ENCODE measurements at places on chromosomes 1 and 21.

GRCh38 chr1:24939675-24940193 is 9.7 kb upstream of the RUNX3 start:
- DNase-seq, result no peak

- no peak for DNase-seq
Measured at GRCh38 chr1:1284221-1285101, 4.2 kb downstream of the SCNN1D start.

GRCh38 chr1:52659356-52659755 is 26.4 kb downstream of the SHISAL2A start:
- no peak for DNase-seq

- peak; percentile 89 for DNase-seq
Measured at GRCh38 chr1:22451702-22452480, at the start of gene ZBTB40. ZBTB40 (plus strand) TSS chr1:22451851; CDS start chr1:22489949, 38,098 bp downstream.

DNA sequence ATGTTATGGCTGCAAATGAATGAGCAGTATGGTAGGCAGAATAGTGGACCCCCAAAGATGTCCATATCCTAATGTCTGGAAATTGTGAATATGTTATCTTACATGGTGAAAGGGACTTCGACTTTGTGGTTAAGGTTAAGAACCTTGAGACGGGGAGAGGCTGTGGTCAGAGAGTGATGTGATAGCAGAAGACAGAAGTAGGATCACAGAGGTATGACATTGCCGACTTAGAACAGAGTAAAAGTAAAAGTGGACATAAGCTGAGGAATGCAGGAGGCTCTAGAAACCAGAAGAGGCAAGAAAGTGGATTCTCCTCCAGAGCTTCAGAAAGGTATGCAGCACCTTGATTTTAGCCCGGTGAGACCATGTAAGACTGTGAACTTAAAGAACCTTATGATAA is 74.6 kb downstream of the CTH start:
- no peak for DNase-seq

- DNase-seq, result no peak
Measured at GRCh38 chr1:66624412-66625060, 90.6 kb downstream of the SGIP1 start.

GRCh38 chr1:100511058-100511457 is 26.9 kb upstream of the GPR88 start:
- no peak for DNase-seq

- DNase-seq, result no peak
Measured at GRCh38 chr1:81547261-81547911, 253.3 kb upstream of the ADGRL2 start.

- DNase-seq, result no peak
Measured at GRCh38 chr21:15472108-15473040, 257.4 kb upstream of the USP25 start.

- DNase-seq, result no peak
Measured at GRCh38 chr1:30169269-30169668, 554.1 kb downstream of the MATN1 start.

DNA sequence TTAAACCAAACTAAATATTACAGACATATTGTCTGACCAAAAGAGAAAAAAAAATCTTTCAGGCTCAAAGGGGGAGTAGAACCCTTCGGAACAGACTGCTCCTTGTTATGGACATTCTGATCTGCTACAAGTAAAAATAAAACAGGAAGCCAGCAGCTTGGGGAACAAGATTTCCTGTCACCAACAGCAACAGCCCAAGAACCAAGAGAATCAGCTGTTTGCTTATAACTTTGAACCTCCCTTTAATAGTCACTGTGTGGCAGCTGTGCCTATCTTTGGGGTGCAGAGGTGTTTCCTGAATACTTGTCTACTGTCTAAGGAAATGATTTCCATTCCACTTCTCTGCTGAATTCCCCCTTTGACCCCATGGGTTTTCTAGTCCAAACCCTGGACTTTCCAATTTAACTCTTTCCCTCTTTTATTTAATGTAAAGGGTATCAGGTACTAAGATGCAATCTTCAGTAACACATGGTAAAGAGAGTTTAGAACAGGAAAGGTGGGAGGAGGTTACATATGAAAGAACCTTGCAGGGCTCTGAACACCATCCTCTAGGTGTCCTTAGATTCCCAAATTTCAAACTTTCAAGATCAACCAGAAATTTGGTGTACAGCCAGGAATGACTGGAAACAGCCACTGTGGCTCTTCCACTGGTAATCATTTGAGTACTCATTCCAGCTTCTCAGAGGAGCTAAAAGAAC is 38.6 kb downstream of the GPR3 start:
- no peak for DNase-seq

DNA sequence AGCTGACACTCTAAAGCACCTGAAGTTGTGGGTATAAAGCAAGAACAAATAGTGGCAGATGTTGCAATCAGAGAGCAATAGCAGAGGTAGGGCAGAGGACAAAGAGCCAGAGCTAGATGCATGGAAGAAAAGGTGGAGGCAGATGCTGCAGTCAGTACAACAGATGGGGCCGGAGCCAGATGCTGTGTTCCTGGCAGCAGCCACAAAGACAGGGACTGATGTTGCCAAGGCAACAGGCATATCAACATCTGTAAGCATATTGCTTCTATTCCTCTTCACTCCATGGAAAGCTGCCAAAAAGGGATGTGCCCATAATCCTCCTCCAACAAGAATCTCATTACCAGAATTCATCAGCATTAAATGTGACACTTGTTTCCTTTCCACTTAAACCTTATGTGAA is 108.0 kb downstream of the TNNI3K start:
- no peak for DNase-seq

GRCh38 chr21:32626621-32627196 is 14.5 kb upstream of the CFAP298 start:
- DNase-seq, result no peak

DNA sequence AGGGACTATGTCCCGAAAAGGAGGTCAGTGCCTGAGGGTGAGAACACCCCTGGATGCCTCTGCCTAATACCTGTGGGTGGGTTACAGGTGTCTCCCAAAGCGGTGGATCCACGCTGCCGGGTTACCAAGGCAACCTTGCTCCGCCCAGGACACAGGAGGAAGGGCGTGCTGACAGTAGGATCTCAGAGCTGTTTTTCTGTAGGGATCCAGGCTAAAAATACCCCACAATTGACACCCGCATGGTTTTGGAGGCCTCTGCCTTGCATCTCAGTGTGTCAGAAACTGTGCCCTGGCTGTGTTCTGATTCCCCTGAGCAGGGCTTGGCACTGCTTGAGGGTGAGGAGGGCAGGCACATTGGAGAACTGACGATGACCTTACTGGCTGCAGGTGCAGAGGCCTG is 118.0 kb downstream of the IER5 start:
- DNase-seq, result no peak

DNA sequence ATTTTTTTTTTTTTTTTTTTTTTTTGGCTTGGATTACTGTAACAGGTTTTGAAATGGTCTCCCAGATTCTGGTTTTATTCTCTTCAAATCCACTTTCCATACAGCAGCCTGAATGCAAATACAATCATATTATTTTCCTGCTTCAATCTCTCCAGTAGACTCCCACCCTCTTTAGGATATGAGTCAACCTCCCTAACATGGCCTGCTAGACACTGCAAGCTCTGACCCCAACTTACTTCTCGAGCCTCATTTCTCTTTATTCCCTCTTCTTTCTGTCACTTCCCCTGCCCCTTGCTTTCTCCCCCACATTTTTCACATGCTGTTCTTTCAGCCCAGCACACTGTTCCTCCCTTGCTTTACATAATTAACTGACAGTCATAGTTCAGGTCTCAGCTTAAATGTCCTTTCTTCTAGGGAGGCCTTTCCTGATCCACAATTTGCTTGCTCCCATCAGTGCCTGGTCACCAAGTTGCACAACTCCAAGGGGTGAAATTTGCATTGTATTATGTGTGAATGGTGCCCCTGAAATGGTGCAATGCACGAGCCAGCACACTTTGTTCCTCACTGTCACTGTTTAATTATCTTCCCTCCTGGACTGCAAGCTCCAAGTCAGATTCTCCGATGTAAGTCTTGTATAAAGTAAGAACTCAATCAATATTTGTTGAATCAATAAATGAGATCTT is 22.1 kb upstream of the IL19 start:
- DNase-seq, result no peak

GRCh38 chr1:15886611-15887167 is 39.2 kb downstream of the SPEN start:
- DNase-seq, result no peak

DNA sequence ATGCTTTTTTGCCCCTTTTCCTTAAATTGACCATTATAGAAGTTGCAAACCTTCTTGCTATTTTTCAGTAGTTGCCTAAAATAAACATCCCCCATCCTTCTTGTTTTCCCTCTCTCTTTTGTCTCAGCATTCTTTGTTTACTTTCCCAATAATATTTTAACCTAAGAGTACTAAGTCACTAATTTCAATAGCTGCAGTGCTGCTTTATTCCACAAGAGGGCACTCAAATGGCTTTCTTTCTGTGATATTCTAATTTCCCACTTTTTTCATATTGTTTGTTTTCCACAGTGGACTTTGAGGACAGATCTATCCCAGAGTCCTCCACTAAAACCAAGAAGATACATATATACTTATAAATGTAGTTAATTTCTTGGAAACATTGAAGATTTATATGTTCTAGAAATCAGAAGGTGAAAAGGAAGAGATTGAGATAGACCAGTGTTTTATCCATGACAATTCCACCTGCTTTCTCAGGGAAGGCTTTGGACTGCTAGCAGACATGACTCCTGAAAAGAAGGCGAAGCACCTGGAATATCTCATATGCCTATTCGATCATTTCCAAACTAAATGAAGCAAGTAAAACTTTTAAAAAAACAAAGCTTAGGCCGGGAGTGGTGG is 104.8 kb upstream of the GRIK1 start:
- peak; percentile 40 for DNase-seq

- DNase-seq, result no peak
Measured at GRCh38 chr1:160581961-160582360, 2.7 kb upstream of the CD84 start.

- DNase-seq, result no peak
Measured at GRCh38 chr1:24643363-24644099, 429 bp downstream of the SRRM1 start.

- no peak for DNase-seq
Measured at GRCh38 chr1:17260738-17261137, 11.8 kb downstream of the PADI3 start.

DNA sequence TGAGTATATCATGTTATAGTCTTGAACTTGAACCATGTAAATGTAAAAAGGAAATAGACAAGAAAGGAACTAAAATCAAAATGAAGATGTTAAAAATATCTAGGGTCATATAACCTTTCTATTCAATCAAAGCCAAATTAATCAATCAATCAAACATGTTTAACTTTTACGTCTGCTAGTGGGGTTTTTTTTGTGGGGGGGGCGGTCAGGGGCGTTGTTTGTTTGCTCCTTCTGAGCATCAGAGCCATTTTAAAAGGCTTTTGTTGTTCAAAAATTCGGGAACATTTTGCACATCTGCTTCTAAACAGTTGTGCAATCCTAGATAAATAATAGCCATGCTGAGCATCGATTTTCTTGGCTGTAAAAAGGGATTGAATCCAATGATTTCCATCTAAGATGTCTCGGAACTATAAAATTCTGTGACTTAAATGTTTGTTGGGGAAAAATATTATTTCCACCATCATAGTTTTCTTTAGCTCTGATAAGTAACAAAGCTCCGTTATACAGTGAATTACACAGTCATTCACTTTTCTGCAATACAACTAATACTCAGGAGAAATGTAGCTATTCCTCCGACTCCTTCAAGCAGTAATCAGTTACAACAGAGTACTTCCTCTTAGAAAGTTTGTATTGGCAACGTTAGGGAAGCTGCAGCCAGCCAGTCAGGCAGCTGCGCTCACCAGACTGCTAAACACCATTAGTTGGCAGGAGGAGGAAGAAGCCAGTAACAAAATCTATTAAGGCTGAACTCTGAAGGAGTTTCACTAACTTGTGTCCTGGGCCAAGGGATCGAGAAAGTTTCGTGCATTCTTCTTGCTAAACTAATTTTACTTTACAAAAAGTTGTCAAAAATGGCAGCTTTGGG is 2.2 kb downstream of the SPATA6 start:
- no peak for DNase-seq

GRCh38 chr1:233884461-233885151 is 19.9 kb upstream of the SLC35F3 start:
- DNase-seq, result no peak

DNA sequence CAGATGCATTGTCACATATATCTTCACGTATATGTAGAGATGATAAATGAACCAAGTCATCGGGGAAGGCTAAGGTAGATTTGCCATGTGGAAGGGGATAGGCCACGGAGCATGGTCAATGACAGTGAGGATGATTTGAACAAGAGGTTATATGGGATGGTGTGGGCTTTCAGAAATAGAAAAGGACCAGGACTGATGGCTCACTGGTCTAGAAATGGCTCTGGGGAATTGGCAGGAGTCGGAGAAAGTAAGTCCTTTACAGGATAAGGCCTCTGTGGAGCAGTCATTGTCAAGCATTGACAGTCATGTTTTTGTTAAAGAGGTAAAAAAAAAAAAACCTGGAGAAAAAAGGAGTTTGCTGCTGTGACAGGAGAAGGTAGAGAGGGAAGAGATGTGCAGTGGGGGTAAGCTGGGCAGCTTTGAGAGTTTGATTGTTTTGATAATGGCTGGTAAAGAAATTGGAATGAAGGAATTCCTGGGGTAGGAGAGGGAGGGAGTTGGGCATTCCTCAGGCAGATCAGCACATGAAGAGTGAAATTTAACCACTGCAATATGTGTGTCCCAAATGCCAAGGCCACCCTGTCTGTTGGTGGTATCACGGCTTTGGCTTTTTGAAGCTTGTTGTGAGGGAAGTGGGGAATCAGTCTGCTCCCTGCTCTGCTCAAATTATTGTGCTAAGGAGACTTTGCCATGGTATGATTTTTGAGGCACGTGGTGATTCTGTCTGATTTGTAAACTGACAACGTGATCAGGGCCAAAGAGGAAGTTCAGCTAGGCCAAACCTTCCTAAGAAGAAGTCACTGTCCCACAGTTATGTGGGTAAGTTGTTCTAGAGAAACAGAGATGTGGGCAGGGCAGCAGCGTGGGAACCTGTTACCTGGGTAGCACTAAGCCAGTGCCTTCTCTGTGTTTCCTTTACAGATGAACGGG is 26.0 kb downstream of the MACF1 start:
- no peak for DNase-seq

DNA sequence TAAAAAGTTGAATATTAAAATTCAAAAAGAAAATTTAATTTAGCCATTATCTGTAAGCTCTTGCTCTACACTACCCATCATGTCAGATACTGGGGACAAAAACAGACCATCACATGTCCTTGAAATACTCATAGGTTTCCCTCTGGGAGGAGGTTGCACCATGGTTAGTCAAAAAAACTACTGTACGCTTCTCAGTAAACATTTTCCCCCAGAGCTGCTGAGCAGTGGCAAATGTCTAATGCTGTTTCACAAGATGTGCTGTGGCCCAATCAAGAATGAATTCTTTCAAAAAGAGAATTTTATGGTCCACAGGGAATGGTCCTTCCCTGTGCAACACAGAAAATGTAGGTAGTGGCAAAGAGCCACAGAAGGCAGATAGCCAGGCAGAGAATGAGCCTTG is 6.1 kb downstream of the SLC25A24 start:
- DNase-seq, result no peak

DNA sequence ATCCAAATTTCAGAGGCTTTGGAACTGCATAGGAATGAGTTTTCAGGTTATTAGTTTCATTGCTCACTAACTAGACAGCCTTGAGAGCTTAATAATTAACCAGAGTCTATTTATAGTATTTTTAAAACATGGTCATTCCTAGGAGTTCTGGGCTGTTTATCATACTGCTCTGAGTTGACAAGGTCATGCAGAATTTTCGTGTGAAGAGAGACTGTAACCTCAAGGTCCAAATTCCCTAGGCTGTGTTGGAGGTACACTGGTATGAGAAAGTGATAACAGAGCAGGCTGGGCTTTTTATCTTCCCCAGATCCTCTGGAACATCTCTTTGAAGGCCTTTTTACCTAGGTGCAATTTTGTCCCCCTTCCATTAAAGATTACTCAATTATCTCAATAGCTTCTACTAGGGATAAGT is 736.3 kb downstream of the LTN1 start:
- DNase-seq, result no peak

- no peak for DNase-seq
Measured at GRCh38 chr1:226233806-226234205, 10.3 kb downstream of the MIXL1 start.
